ENCODE measurements at places on chromosomes 1 and 21.

DNA sequence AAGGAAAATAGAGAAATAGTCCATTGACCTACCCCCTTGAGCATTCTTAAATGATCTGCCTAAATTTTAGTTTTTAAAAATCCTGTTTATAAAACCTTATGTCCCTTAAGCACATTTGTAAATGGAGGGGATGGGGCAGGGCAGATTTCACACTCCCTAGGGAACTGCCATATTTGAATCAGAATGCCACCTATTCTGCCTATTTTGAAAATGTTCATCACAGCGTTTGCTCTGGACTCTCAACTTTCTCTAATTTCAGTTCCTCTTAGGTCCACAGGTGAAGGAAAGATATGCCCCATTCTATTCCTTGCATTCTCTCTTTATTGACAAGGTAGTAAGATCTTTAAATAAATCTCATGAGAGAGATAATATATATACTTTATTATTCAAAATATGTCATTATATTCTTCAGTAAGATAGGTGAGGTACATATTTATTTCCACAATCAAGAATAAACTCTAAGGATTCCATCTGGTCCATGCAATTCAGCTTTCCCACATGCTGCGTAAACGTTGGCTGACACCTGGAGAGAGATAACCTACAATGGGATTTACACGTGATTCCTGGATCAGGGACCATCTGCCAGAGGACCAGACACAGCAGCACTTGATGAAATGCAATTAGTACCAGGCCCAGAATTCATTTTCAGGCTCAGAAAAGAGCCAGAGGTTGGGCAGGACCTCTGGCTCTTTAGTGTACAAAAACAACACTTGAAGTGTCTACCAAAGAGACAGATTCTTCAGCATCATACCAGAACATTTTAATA lies 1.2 kb upstream of the LPGAT1 start:
- DNase-seq, result no peak

- no peak for DNase-seq
These were observed 819 bp downstream of the PYHIN1 start for GRCh38 chr1:158932171-158932570.

GRCh38 chr1:160162931-160163330 lies 11.5 kb downstream of the ATP1A4 start:
- peak; percentile 24 for DNase-seq

DNA sequence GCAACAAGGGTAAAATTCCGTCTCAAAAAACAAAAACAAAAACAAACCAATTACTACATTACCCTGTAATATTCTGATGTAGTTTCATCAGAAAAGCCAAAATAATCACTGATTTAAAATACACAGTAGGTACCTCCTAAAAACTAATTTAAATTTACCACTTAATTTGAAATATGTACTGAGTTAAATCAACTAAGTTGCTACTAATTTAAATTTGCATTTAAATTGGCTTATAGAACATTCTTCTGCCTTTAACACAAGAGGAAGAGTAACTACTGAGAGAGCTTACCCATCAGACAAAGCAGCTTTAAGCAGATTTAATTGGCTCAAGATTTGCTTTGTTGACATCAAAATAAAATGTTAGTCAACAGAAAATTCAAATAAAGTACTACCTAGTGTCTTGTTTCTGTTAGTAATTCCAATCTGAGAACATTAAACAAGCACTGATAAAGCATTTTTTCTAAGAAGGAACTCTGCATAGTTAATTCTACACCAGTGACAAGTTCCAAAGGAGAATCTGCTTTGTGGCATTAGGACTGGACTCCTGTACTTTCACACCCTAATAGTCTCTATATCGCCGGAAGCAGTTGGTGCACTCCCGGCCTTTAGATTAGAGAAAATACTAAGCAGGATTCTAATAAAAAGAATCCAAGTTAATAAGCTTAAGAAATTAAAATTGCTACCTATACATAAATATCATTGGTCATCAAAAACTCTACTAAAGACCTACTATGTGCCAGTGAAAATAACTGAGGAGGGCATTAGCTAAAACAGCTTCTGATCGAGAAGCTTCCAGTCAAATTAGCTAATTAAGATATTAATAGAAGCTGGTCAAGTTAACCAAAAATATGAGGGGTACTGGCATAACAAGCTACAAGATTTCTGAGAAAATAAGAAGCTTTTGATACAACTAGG lies 8.4 kb downstream of the LUZP1 start:
- no peak for DNase-seq

DNA sequence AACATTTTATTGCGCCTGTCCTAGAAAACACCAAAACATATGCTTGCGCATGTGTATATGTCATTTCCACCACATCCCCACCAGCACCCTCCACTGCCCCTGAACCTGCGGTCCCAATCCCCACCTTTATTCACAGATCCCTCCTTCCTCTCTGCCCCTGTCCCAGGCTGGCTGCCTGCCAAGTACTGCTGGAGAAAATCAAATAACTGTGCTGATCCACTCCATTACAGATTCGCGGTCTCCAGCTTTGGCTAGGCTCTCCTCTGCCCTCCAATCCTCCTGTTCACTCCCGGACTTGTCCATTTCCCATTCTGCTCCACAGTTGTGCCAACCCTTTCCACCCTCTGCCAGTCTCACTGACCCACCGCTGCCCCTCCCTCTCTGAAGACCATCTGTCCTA lies 59.3 kb upstream of the GJB5 start:
- no peak for DNase-seq

- no peak for DNase-seq
These were observed 7.4 kb downstream of the WNT3A start for GRCh38 chr1:228013935-228014930.

DNA sequence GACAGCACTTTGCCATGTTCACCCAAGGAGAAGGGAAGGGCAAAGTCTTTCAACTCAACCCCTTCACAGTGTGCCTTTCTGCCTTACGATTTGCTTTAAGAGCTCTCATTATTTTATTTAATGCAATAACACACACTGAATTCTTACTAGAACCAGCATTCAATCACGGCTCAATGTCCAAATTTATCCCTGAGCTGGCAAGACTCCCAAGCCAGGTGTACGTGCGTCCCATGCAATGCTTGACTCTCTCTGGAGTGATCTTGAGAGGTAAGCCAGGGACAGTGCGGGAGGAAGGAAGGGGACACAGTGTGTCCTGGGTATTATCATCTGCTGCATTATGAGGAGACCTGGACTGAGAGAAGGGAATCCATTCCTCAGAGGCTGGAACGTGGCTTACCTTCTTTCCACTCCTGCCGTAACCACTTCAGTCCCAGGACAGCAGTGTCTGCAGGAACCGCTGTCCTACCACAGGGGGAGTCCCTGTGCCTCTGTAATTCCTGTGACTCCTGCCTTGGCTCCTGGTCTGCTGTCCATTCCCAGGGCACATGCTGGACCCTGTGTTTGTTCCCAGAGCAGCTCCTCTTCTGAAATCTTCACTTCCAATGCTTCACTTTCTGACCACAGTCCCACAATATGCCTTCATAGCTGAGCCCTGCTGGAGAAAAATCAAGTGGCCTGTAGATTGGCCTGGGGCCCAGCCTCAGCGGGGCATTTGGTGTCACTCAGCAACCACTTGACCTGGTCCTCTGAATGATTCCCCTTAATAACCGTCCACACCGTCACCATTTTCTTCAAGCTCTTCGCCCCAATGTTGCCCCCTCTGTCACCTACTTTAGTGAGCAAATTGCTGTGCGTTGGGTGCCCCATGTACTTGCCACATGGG lies 28.6 kb upstream of the STUM start:
- DNase-seq, result no peak

DNA sequence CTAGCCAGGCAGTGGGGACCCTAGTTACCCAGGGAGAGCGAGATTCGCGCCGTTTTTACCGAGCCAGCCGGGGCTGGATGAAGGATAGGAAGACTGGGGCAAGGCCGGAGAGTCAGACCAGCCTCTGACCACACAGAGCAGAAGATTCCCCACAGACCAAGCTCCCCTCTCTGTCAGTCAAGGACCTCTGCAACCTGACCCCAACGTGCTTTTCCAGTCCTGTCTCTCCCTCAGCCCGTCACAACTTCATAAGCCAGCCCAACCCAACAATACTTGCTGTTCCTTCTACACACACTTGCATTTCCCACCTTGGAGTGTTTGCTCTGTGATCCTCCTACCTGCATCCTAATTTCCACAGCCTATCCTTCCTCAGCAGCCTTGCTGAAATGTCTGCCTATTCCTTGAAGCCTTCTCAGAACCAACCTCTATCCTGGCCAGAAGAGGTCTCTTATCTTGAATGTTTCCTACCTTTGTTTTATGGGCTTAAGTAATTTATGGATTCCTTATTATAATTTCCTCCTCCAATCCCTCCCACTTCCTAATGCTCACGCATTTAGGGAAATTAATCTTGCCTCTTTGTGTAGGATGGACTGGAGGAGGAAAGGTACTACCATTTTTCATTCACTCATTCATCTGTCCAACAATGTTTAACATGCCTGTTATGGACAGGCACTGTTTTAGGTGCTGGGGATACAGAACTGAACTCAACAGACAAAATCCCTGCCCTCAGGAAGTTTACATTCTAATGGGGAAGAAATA lies at the start of gene GSTM3:
GSTM3 (minus strand) TSS at position 424 of the 759 bp plus-strand sequence. CDS start 751 bp downstream, outside the sequence.
- DNase-seq, result no peak

GRCh38 chr1:44227211-44227610 lies 13.9 kb downstream of the DMAP1 start:
- DNase-seq, result peak; percentile 40

- peak; percentile 7 for DNase-seq
These were observed 15.9 kb downstream of the HSPA13 start for GRCh38 chr21:14366998-14367397.

DNA sequence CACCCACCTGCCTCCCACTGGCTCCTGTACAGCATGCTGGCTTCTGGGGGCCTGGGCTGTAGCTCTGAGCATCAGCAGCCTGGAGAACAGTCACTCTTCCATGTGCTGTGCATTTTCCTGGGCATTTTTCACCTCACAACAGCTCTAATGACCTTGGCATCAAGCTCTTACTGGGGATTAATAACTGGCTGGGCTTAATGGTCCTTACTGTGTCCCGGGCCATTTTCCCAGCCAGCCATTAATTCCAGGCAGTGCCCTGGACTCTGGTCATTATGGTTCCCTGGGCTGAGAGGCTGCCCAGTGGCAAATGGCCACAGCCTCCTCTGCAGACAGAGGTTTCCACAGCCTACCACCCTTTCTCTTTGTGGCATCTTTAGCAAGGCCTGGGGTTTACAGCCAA lies 171.8 kb downstream of the ST6GALNAC5 start:
- DNase-seq, result no peak

DNA sequence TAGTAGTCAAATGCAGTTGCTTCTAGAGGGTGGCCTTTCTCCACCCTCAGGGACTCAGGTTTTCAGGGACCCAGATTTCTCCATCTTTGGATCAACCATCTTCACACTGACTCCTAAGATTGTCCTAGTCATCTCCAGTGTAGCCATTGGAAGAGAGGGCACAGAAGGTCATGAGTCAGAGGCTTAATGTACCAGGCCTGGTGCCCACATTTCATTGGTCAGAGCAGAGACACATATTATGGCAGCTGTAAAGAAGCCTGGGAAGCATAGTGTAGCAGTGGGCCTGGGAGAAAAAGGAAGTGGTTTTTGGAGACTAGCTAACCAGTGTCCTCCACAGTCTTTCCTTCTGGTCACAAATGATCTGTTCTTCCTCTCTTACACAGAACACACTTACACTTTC lies 122.5 kb downstream of the GIPC2 start:
- no peak for DNase-seq

GRCh38 chr21:32732544-32732943 lies 4.7 kb upstream of the SYNJ1 start:
- no peak for DNase-seq

- peak; percentile 89 for DNase-seq
These were observed 9.6 kb downstream of the UMODL1 start for GRCh38 chr21:42080788-42081083.

DNA sequence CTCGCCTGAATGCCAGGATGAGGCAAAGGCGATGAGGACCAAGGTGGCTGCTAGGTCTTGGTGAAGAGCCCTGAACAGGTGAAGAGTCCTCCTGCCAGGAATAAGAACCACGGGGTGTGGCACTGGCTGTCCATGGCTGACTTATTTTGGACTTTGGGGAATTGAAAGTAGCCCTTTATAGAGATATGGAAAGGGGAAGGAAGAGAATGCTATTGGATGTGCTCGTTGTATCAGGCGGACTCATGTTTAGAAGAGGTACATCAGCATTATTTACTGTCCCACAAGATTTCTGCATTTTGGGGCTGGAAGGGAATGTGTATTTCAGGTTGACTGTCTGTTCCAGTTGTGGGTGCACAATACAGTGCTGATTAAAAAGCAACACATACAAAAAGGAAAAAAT lies 465.8 kb downstream of the DSCAM start:
- DNase-seq, result no peak

DNA sequence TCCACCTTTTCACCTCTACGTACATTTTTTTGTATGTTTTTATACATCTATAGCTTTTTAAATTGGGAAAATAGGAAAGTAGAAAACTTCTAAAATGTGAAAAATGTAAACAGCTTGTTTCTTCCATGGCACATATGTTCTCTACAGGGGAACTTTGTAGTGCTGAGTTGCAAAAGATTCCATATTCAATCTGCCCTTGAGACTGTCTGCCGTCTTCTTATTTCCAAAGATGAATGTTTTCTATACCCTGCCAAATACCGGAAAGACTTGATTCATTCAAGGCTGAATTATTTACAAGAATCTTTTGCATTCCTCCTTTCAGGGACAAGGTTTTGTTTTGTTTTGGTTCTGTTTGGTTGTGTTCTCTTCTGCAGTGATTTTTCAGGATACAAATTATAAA lies 1334.5 kb upstream of the ADGRL4 start:
- no peak for DNase-seq

GRCh38 chr1:175472464-175472863 lies 270.9 kb downstream of the TNR start:
- no peak for DNase-seq

GRCh38 chr1:93440272-93440671 lies 7.6 kb upstream of the FNBP1L start:
- no peak for DNase-seq

GRCh38 chr1:207999972-208000371 lies 89.0 kb upstream of the CD34 start:
- DNase-seq, result no peak

GRCh38 chr1:1307261-1307922 lies 338 bp downstream of the ACAP3 start:
- DNase-seq, result peak; percentile 8

DNA sequence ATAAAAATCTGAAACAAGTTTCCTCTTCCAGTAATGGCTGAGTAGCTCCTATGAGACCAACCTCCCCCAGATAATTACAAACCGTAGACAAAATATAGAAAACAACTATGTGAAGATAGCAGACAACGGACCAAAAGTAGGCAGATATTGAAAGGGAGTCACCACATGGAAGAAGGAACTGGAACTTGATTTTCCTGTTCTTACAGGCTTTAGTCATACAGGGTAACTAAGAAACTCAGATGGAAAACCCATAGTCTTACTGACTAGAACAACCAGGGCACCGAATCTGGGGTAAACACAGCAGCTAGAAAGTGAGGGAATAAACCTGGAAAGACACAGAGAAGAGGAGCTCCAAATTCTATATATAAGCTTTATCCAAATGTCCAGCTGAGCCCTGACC lies 26.0 kb downstream of the LMX1A start:
- DNase-seq, result no peak

GRCh38 chr1:168638884-168639283 lies 62.5 kb downstream of the XCL1 start:
- no peak for DNase-seq
